ENCODE measurements at places on chromosomes 6 and 20.

GRCh38 chr6:7468382-7469081, 72.9 kb upstream of the DSP start:
- DNase-seq: no peak

GRCh38 chr20:9200196-9200595, 131.3 kb downstream of the PLCB4 start:
- DNase-seq: no peak

DNA sequence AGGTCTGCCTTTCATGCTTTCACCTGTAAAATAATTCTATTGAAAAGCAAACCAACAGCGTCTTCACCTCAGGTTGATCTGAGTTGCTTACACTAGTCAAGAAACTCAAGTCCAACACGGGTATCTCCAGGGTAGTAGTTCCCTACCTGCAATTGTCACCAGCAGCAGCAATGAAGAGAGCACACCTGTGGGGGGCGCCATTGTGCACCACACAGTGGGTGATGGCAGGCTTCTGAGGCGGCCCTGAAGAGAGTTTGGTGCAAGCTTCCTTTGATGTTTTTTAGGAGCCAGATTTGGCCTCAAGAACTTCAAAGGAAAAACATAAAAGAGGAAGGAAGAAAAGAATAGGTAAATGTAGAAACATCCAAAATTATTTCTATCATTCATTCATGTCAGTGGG, 45.1 kb downstream of the KIAA0319 start:
- DNase-seq: no peak

GRCh38 chr20:51687108-51687507, 81.1 kb downstream of the ATP9A start:
- no peak for DNase-seq

- DNase-seq: no peak
Measured at GRCh38 chr20:50286174-50286511, 95.5 kb downstream of the CEBPB start.

DNA sequence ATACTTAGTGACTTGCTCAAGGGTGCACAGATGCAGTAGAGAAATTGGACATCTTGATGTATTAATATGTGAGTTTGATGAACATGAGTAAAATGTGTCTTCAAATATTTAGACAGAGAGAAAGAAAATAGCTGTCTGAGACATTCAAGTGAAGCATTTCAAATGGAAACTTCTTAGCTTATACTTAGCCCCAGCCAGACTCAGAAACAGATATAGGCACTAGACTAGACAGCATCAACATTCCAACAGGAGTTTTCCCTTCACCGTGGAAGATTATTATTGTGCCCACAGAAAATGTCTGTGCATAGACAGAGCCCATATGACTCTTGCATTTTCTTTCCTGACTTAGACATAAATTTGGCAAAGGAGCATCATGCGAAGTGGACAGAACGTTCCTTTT, 443.0 kb downstream of the PLCB1 start:
- no peak for DNase-seq
